ENCODE measurements at places on chromosomes 6 and 20. TPM values are rescaled to one million over a fixed set of nuclear protein-coding genes. Genes with fewer than 3 reads are reported as not detected.

- no peak for DNase-seq
Observed at GRCh38 chr6:43260791-43261190, 17.5 kb downstream of the TTBK1 start.

Gene GPR63
- 0.53 TPM for total RNA-seq

GRCh38 chr6:156598071-156598854 is 178.9 kb upstream of the ARID1B start:
- no peak for DNase-seq

- no peak for DNase-seq
Observed at GRCh38 chr6:79335133-79335674, 100.7 kb upstream of the HMGN3 start.

- DNase-seq = no peak
Observed at GRCh38 chr20:37494796-37495195, 26.3 kb upstream of the NNAT start.

Gene CLIC5
- total RNA-seq = 18.2 TPM

Gene ARHGAP40
- not detected for total RNA-seq

DNA sequence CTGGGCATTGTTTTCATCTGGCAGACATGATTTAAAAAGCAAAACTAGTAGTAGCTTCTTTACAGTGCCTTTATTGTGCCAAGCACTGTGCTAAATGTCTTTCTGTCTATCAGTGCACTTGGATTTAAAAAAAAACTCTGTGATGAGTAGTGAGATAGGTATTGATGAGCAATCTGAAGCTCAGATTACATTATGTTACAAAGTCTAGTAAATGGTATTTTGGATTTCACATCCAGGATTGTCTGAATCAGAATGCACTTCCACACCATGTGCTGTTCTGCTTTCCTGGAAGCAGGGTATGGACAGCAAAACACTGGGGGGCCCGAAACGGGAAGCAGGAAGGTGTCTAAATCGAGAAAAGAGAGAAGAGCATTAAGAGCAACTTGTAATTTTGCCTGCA is 103.4 kb upstream of the CCN2 start:
- DNase-seq = no peak

Gene CAP2
- 1.7 TPM for total RNA-seq

Gene HLA-DPA1
- total RNA-seq = 14.6 TPM

DNA sequence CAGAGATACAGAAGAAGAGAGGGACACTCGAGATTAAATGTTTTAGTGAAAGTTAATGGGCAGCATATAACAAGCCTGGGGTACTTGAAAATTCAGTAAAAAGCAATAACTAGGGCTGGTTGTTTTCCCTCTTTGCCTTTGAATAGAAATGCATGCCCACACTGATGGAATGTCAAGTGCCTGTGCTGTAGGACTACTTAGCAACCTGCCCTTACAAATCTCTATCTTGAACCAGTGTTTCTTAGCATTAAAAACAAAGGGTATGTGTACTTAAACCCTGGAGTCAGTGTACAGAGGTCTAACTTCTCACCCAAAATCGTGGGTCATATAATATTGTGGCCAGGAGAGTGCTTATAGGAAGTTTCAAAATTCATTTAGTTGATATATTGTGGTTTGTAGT is 37.1 kb downstream of the RNF144B start:
- DNase-seq = no peak

Gene C6orf52
- total RNA-seq = not detected

DNA sequence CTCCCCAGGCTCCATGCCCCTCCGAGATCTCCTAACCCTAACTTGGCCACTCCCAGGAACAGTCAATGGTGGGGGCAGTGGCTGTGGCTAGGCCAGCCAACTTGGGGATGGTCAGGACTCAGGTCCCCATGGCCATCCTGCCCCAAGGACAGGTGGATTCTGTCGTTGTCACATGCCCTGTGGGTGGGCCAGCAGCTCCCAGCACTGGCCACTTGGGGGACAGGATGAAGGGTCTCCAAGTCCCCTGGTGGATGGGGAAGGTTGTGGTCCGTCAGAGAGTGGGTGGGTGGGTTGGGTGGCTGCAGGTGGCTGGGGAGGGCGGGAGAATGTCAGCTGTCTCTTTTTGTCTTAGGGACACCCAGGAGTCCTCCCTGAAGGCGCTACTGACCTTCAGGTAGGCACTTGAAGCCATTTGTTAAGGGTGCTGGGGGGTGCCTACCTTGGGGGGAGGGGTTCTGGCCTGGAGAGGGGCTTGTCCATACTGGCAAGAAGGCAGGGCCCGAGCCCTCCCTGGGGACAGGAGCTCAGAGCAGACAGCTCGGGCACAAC is 5.5 kb downstream of the COL9A3 start:
- no peak for DNase-seq

DNA sequence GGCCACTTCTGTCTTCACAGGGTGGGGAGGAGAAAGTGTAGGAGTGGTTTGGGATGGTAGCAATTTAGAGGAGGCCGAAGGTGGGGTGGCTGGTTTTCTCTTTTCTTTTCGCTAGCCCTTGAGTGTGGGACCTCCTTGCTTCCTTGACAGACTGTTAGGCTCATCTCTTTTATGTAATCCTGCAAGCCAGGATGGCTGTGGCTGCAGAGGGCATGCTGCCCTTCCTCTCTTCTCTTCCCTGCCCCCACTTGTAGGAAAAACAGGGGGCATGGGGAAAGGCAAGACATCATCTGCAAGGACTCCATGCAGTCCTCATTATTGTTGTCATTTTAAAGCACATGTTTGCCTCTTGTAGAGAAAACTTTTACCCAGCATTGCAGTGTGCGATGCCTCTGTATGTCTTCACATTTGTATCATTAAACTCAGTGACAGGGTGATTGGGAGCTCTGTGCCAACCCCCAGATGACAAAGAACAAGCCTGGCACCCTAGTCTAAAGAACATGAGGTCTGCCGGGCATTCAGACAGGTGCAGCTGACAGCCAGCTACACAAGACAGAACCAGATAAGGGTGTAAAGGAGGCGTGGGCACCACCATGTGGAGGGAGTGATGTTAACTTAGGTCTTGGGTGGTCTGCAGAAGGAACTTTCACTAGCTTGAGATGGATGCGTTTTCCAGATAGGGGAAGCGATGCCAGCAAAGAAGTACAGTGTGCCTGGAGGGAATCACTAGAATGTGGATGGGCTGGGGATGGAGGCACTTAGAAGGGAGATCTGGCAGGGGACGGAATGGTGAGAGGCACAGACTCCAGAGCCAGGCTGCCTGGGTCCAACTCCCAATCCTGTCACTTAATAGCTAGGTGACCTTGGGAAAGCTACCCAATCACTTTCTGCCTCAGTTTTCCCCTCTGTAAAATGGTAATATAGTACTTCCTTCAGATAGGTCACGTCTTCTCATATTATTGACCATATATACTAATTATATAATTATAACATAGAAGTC is 207.6 kb downstream of the TBC1D7 start:
- no peak for DNase-seq

DNA sequence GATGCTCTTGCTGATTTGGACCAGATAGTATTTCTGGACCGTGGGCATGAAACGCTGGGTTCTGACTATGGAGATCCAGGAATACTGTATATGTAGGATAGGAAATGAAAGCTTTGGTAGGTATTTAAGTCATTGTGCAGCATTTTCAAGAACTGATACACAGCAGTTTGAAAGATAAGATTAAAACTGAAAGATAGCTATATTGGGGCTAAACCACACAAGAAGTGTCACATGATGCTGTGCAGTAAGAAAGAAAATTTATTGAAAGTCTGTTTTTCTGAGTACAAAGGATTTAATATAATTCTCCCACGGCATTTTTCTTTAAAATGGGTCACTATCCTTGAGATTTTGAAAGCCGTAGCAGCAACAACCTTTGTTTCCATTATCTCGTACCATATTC is 305 bp downstream of the IL17A start:
- no peak for DNase-seq

DNA sequence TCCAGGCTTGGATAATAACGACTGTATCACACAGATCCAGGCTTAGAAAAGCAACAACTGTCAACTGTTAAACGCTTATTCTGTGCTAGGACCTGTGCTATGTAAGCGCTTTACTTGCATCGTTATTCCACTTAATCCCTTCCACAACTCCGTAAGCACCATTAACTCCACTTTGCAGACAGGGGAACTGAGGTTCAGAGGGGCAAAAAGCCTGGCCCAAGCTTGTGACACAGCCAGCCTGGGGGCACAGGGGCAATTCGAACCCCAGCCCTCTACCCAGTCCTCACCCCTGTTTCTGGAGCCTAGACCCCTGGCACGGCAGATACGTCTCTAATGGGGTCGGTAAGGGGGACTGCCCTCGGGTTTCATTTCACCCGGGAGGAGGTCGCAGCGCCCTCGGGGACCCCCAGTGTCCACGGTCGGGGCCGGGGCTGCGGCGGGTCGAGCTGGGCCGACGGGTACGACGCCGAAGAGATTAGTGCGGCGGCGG is 411 bp downstream of the DSN1 start:
- DNase-seq = no peak

Gene MATN4
- not detected for total RNA-seq

Gene PRRT1
- total RNA-seq = 3.8 TPM

Gene RAB22A
- total RNA-seq = 25.3 TPM

- DNase-seq = no peak
Observed at GRCh38 chr6:8131265-8131897, 29.0 kb upstream of the EEF1E1 start.

GRCh38 chr6:108948181-108948661 is 100.0 kb downstream of the ARMC2 start:
- no peak for DNase-seq

DNA sequence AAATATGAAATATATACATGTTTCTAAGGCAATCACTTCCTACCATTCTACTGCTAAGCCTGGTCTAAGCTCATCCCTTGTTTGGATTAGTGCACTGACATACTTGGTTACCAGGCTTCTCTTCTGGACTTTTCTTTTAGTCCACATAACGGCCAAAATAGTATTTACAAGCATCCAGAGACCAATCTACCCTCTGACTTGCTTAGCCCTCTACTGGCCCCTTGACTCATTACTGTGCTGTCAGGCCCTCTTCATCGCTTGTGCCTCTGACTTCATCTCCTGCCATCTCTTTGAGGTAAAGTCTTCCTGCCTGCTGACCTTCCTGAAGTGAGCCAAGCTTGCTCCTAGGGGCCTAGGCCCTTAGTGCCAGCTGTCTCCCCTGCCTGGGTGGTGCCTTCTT is 35.1 kb downstream of the TULP4 start:
- DNase-seq = no peak

GRCh38 chr20:1805161-1805581 is 90.0 kb upstream of the SIRPA start:
- DNase-seq = peak; percentile 3

Gene IL17F
- not detected for total RNA-seq

- DNase-seq = no peak
Observed at GRCh38 chr6:37622646-37623071, 75.0 kb downstream of the MDGA1 start.

Gene TCP11
- not detected for total RNA-seq

Gene NNAT
- not detected for total RNA-seq

GRCh38 chr20:41141153-41141815 is 3.9 kb downstream of the PLCG1 start:
- no peak for DNase-seq

DNA sequence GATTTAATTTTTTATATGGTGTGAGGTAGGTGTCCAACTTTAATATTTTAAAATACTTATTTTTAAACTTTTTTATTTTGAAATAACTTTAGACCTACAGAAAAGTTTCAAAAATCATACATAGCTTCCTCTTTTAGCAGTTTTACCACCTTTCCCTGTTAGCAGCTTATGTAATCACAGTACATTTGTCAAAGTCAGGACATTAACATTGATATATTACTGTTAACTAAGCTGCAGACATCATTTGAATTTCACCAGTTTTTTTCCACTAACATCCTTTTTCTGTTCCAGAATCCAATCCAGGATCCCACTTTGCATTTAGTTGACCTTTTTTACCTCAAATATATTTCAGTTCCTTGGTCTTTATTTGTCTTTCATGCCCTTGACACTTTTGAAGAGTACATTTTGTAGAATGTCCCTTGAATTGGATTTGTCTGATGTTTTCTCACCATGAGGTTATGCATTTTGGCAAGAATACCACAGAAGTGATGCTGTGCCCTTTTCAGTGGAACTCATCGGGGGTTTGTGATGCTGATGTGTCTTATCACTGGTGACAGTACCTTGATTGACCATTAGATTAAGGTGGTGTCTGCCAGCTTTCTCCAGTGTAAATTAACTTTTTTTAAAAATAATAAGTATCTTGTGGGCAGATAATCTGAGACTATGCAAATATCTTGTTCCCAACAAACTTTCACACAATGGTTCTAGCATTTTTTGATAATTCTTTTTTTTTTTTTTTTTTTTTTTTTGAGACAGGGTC is 33.4 kb downstream of the TTLL9 start:
- DNase-seq = no peak

GRCh38 chr6:160112628-160113299 is 8.9 kb upstream of the SLC22A1 start:
- DNase-seq = no peak

DNA sequence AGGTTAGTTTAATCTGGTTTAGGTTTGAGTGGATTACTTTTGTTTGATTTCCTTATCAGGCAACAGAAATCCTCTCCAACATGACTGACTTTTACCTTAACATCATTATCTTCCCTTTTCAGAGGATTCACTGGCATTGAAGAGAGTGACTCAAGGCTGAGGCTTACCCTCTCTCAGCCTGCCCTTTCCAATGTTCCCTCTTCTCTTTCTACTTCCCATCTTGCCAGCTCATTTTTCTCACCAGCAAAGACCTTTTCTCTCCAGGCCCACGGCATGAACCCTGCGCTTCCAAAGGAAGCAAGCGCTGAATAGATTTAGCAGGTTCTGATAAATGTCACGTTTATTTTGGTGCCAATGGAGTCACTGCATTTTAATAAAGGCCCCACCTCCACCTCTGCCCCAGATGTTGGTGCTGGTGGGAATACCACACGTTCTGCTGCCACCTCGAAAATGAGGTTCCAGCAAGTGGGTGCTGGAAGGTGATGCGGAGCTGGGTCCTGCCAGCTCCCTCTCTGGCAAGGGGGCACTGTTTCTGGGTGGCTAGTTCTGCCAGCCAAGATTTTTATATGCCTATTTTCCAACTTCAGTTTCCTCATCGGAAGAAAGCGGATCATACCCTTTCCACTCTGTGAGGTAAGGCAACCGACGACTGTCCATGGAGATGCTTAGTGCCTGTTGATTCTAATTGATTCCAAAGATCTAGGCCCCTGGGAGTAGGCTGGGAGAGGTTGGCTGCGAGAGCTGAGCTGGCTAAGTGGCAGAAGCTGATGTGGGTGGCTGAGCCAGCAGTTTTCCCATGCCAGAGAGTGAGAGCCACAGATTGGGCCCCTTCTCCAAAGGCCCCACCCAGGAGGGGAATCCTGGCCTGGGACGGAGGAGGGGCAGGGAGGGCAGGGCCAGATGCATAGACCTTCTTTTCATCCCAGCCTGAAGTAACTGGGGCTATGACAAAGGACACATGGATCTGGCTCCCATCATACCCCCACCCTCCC is 87.7 kb upstream of the MAFB start:
- no peak for DNase-seq

GRCh38 chr6:13278164-13278563 is 50.2 kb downstream of the TBC1D7 start:
- DNase-seq = no peak

GRCh38 chr6:111737065-111737521 is 131.4 kb upstream of the TRAF3IP2 start:
- DNase-seq = no peak

DNA sequence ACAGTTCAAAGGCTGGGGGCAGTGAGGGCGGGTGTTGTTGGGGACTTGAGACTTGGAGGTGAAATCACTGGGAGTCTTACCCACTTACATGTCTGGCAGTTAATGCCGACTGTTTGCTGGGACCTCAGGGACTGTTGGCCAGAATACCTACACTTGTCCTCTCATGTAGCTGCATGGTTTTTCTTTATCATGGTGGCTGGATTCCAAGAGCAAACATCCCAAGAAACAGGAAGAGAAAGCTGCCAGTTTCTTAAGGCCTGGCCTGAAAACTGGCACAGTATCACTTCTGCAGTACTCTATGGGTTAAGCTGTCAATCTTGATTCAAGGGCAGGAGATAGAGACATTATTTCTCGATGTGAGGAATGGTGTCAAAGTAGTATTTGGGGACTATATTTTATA is 19.8 kb upstream of the C6orf62 start:
- no peak for DNase-seq

Data from Peyer's patch (tissue), 4 donors.